ENCODE measurements at places on chromosomes 1 and 21. TPM values are rescaled to one million over a fixed set of nuclear protein-coding genes. Genes with fewer than 3 reads are reported as not detected.

DNA sequence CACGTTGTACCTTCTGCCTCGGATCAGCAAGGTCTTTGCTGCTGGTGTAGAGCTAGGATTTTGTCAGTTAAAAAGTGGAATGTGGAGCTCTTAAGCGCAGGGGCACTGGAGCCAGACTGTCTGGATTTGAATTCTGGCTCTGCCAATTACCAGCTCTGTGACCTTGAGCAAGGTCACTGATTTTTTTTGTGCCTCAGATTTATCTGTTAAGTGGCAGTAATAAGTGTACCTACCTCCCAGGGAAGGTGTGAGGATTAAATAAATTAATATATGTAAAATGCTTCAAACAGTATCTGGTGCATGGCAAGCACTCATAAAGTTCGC lies 40.3 kb downstream of the UBE2U start:
- DNase-seq = no peak

DNA sequence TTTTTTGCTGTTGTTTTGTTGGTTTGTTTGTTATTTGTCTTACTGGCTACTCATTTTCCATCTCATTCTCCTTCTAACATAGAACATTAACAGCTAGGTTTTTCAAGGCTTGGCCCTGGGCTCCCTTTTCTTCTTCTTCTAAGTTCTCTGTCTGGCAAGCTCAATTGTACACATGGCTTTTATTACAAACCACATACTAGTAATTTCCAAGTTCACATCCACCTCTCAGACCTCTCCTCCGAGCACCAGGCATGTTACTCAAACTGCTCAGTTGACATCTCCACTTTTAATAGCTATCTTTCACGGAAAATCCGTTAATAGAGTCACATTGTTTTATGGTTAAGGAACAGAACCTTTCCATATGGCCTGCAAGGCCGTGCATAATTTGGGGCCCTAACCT lies 736.9 kb upstream of the ADAMTS5 start:
- peak; percentile 21 for DNase-seq

The LCK gene
- total RNA-seq = 1.3 TPM

The RIMKLA gene
- not detected for total RNA-seq
